ENCODE measurements at places on chromosomes 2 and 18.

DNA sequence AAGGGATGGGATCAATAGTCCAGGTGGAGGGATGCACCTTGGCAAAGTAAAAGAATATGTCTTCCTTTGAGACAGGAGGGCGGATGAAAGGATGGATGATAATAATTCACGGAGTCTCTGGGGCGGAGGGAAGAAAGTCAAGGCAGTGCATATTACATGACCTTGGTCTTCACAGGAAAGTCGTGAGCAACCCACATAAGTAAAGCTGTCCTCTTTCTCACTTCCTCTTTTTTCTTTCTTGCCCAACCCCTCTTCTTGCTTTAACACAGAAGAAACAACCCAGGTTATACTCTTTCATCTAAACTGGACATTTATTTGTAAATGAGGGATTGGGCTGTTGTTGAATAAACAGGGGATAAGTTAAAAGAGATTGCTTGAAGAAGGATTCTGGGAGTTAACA lies 168.7 kb upstream of the SKOR2 start:
- DNase-seq: no peak

DNA sequence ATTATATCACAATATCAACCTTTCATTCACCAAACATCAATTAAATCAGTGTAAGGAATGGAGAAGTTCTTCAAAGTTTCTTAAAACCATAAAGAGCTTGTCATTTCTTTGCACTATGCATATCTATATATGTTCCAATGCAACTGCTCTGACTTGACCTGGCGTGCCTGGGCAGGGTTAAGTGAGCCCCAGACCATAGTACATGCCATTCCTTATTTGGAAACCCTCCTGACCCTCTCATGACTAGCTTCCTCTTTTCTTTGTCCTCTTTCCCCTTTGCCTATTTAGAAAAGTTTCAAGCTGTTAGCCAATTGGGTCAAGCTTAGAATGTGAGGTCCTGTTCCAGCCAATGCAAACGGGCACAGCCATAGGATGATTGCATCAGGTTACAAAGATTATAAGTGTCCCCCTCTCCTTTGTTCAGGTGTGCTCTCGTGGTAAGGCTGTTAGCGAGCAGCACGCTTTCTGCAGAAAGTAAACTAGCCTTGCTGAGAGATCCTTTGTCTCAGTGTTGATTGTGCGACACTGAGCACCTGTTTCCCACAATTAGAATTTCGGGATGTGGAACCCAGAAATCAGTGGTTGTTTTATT lies 78.2 kb upstream of the UXS1 start:
- no peak for DNase-seq

DNA sequence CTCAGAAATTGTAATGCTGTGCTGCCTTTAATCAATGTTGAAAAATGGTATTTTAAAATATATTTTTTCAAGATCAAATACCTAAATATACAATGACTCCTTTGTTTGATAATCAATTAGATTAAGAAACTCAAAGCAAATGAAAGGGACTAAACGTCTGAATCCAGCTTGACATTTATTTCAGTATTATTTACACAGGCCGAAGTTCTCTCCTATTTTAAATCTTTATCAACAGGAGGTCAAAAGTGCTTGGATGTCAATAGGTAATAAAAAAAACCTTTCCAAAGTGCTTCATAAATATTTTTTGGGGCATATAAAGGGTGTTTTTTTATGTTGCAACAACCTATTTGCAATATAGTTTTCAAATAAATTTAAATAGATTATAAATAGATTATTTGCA lies 1201.7 kb upstream of the SLC39A10 start:
- DNase-seq: no peak

- no peak for DNase-seq
Observed at GRCh38 chr2:170190172-170190571, 12.2 kb downstream of the MYO3B start.

DNA sequence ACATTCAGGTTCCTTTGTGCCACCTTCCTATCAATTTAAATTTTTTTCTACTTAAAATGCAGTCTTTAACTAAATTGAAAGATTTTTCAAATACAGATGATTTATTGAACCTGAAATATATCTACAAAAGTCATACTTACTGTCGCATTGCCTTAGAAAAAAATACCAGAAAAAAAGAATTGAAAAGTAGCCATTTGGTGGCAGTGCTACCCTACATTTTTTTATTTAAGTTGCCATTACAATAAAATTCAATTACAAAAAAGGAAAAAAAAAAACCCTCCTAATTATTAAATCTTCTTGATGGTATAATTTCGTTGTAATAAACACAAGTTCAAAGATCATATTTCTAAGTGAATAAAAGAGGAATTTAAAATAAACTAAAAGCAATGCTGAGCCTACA lies 43.4 kb downstream of the DSC3 start:
- no peak for DNase-seq

DNA sequence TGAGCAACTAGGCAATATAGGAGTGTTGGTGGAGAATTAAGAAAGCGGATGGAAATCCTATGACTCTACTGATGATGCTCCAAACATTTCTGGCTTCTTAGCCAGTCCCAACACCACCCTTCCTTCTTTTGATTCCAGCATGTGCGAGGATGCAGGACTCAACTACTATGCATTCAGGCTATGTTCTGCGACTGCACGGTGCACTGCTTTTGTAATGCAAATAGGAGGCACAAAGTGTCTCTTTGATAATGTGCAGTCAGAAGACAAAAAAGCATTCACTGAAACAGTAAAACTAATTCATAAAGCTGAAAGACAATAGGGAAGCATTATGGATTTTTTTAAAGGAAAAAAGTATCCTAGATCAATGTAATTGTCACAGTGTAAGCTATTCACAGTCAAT lies 106.7 kb downstream of the MEIS1 start:
- DNase-seq: no peak

- DNase-seq: no peak
Observed at GRCh38 chr2:158464426-158465281, 7.9 kb downstream of the PKP4 start.
